ENCODE measurements at places on chromosomes 11 and 22.

GRCh38 chr22:45218976-45219375 is 21.7 kb downstream of the KIAA0930 start:
- no peak for DNase-seq

DNA sequence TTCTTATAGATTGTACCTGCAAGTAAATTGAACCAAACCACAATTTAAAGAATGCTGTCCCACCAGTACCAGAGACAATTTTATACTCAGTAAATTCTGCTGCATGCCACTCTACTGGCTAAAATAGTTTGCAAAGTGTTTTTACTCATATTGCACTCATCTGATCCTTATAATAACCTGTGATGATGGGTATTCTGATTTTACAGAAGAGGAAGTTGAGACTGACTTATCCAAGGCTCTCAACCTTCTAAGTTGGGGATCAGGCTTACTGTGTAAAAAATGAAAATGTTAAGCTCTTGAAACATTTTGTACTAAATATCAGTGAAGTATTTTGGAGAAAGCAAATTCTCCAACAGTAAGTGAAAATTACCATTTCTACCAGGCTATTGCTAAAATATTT is 37.9 kb downstream of the RNF169 start:
- DNase-seq, result no peak

- peak; percentile 18 for DNase-seq
Measured at GRCh38 chr11:19218216-19218615, 16.4 kb upstream of the CSRP3 start.

GRCh38 chr11:57566905-57567514 is 462 bp downstream of the UBE2L6 start:
- DNase-seq, result no peak

DNA sequence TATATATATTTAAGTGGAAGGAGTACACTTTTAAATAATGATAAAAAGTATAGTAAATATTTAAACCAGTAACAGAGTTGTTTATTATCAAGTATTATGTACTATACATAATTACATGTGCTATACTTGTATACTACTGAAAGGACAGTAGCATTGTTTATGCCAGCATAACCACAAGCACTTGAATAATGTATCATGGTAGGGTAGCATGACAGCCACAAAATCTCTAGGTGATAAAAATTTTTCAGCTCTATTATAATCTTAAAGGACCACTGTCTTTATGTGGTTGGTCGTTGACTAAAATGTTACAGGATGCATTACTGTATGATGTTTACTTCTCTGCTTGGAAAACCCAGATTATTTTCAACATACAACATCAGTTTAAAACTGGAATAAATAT is 349.2 kb downstream of the CASP12 start:
- no peak for DNase-seq

DNA sequence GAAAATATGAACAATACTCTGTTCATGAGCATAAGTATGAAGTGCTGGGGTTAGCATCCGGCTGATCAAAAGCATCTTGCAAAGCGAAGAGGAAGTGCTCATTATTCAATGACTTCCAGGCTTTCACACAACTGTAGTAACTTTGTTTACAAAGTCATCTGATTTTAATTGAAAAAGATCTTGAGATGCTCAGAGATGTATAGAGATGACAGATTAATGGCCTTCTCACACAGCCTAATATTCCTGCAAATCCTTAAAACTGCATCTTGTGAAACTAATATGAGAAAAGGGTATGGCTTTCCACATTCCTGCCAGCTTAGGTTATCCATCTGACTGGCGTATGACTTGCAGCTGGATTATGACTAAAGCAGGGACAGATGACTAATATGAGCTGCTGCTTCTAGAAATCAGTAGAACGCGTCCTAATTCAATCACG is 125.4 kb downstream of the CASP12 start:
- DNase-seq, result no peak

DNA sequence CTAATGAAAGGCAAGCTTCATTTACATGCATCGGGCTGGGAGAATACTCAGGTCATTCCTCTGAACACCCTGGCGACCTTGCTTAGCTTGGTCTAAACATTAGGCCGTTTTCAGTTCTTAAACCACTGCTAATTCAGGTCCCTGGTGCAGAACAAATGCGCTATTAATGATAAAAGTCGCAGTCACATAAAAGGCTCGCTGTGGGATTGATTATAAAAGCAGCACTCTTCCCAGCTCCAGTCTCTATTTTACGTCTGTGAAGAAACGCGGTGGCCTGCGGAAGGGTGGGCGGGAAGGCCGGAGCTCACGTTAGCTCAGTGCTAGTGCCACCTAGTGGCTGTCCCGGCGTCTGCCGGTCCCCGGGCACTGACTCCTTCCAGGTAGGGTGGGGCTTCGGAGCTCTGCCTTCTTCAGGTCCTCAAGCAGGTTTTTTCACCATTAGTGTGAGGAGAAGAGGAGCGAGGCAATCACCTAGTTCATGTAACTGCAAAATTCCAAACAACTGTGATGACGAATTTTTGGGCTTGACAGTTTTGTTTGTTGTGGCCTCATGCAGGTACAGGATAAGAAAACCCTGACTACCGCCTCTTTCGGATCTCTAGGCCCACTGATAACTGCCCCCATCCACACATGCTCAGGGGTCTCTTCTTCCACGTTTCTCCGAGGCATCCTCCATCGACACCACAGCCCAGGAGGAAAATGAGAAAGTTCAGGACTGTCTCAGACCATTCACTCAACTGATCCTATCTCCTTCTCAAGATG is 66.5 kb upstream of the CLMP start:
- DNase-seq, result peak; percentile 53

DNA sequence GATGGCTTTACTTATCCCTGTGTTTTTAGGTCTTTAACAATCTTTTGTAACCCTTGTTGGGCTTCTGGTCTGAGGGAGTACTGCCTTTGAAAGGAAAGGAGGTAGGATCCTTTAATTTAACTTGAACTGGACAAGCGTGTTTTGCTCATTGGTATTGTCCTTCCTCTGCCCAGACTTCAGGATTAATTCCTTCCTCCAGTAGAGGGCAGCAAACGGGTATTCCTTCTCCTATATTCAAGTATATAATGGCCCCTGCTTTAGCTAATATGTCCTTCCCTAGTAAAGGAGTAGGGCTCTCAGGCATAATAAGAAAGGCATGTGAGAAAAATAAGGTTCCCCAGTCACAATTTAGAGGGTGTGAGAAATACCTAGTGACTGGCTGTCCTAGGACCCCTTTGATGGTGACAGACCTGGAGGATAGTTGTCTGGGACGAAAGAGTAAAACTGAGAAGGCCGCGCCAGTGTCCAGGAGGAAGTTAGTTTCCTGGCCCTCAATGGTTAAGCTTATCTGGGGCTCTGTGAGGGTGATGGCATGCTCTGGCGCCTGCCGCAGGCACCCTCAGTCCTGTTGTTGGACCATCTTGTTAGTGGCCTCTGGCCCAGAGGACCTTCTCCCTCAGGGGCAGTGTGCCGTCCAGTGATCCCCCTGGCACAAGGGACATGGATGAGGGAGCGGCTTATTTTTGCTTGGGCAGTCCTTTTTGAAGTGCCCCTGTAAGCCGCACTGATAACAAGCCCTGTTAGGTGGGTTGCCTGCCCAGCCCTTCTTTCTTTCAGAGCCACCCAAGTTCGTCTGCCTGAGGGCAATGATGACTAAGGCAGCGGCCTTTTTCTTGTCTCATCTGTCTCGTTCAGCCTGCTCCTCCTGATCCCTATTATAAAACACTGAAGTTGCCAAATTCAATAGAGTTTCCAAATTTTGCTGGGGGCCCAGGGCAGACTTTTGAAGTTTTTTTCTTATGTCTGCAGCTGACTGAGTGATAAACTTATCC is 51.8 kb downstream of the C11orf71 start:
- DNase-seq, result peak; percentile 42

DNA sequence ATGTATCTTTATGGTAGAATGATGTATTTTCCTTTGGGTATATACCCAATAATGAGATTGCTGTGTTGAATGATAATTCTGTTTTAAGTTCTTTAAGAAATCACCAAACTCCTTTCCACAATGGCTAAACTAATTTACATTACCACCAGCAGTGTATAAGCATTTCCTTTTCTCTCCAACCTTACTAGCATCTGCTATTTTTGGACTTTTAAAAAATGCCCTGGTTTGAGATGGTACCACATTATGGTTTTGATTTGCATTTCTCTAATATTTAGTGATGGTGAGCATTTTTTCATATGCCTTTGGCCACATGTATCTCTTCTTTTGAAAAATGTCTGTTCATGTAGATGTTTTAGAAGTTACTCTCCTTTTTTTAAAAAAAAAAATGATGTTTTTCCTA is 142.0 kb downstream of the METTL15 start:
- DNase-seq, result no peak

DNA sequence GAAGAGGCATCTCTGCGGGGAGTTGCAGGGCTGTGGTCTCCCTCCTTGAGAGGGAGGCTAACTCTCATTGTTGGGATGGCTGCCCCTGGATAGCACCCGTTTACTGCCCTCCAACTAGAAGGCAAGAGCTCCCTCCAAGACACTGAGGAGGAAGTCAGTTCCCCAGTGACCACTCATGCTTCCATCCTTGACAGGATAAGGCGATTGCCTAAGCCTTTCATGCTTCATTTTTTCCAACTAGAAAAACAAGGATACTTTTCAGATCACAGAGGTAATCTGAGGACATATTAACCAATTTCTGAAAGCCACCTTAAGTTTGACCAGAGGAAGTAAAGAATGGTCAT is 186.6 kb downstream of the MAML2 start:
- DNase-seq, result no peak

- DNase-seq, result peak; percentile 64
Measured at GRCh38 chr11:113267493-113267892, 46.9 kb upstream of the TTC12 start.

GRCh38 chr11:121651257-121651605 is 198.5 kb upstream of the SORL1-AS1 start:
- no peak for DNase-seq

- DNase-seq, result peak; percentile 55
Measured at GRCh38 chr11:71452199-71453036, 585 bp upstream of the NADSYN1 start.

GRCh38 chr22:48055827-48056226 is 1293.4 kb downstream of the TBC1D22A start:
- no peak for DNase-seq

DNA sequence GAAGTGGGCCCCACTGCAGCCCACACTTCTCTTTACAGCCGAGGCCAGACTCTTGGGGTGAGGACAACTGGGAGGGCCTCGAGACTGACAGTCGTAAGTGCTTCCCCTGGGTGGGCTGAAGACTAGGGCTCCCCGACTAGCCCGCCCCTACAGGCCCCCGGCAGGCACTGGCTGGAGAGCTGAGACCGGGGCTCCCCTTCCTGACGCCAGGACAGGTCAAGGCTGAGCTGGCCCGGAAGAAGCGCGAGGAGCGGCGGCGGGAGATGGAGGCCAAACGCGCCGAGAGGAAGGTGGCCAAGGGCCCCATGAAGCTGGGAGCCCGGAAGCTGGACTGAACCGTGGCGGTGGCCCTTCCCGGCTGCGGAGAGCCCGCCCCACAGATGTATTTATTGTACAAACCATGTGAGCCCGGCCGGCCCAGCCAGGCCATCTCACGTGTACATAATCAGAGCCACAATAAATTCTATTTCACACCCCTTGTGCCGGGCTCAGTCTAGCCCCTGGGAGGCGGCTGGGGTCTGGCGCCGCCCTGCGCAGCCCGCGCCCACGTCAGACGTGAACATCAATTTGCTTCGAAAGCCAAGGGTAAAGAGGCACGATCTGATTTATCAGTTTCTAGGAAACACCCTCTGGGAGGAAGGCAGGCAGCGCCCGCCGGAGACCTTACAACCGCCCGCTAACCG is 13.5 kb downstream of the SCYL1 start:
- no peak for DNase-seq

- DNase-seq, result no peak
Measured at GRCh38 chr22:46783721-46784120, 21.3 kb downstream of the TBC1D22A start.

DNA sequence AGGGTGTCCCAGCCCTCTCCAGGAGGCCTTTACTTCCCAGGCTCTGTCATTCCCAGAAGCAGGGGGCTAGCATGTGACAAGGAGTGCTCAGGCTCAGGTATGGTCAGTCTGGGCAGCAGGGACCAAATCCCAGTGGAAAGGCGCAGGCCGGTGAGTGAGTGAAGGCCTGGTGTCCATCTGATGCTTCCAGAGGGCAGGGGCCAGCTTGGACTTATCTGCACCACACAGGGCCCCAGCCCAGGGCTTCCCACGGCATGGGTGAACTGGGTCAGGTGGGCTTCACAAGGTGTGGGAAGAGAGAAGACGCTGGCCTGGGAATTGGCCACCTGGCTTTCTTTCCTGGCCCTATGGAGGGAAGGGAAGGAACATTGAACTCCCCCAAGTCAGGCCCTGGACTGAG is 20.4 kb upstream of the APOBEC3A start:
- DNase-seq, result no peak

DNA sequence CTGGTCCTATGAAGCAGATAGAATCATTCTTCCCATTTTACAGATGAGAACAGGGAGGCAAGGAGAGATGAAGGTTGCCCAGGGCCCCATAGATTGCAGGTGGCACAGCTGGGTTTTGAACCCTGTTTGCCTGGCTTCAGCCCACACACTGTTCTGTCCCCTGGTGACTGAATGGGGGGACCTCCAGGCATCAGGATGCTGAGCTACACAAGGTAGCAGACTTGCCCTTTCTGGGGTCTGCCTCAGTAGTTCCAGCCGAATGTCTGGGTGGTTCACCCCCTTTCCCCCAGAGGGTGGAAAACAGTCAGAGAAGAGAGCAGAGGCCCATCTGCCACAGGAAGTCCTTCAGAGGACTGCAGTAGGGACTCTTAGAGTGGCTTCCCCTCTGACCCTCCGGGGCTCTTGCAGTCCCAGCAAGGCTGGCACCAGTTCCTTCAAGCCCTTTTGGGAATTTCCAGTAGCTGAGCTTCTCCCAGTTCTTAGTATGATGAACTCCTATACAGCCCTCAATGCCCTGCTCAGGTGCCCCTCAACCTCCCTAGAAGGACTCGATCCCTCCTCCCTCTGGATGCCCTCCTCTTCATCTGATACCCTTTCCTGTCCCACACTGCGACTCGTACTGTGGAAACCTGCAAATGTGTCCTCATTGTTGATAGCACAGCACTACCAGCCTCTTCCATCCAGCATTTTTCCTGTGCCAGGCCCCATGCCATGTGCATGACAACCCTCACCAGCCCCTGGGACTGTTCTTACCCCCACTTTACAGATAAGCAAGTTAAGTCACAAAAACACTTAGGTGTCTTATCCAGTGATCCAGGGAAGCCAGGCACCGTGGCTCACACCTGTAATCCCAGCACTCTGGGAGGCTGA is 82.8 kb downstream of the IGLL1 start:
- DNase-seq, result no peak

DNA sequence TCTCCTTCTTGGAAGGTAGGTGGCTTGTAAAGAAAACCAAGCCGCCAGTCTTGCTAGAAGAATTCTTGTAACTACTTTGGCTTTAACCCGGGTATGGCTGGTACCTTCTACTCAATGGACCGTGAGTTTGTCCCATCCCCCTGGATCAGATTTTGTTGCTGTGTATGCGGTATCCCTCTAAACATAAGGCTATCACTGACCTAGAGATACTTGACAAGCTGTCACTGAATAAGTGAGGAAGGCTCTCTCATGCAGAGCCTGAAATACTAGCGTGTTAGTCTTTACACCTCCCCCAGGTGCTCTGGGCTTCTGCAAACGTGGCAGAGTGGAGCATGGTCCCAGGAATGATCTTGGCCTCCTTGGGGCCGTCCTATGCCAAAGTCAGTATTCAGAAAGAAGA is 34.5 kb downstream of the GLB1L2 start:
- DNase-seq, result no peak

- DNase-seq, result no peak
Measured at GRCh38 chr11:33405834-33406602, 148.8 kb downstream of the HIPK3 start.
